Right kidney (tissue), 9 donors: ENCODE measurements at places on chromosomes 5 and 9.

DNA sequence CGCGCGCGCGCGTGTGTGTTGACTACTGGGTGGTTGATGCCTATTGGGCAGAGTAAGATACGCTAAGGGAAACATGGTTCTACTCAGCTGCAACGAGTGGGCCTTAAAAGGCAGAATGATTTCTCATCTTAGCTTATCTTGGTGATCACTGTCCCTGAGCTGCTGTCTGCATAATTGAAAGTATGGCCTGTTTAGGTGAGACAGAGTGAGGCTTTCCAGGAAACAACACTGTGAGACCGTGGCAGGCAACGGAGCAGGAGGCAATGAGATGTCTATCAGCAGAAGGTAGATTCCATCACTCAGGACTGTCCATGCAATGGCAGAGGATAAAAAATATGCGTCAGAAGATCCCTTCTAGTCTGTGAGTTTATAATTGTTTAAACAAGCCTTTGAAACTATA is 277.2 kb downstream of the TRIM32 start:
- DNase-seq: no peak

DNA sequence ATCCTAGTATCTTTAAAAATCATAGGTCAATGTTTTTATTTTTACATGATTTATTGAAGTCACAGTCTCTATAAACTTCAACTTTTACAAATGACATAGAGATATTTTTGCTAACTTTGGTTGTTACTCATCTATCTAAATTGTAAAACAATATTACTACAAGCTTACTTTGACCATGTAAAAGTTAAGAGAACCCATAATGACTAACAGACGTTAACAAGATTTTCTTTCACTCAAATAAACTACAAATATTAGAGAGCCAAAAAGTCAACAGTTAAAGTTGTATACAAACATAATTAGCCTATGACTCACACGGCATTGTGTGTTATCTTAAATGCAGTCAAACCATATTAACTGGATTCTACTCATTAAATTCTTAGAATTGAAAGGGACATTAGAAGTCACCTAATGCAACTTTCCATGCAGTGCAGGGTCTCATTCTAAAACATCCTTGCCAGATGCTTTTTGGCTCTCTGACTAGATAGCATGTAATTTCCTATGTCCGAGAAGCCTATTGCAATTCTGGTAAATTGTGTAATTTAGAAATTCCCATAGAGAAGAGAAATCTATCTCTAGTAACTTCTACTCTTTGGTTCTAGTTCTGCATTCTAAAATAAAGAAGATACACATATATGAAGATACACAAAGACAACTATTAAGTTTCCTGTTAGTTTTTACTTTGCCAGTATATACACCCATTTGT is 42.2 kb upstream of the UGT3A2 start:
- DNase-seq: no peak

GRCh38 chr5:39755986-39756385 is 331.2 kb upstream of the DAB2 start:
- no peak for DNase-seq

DNA sequence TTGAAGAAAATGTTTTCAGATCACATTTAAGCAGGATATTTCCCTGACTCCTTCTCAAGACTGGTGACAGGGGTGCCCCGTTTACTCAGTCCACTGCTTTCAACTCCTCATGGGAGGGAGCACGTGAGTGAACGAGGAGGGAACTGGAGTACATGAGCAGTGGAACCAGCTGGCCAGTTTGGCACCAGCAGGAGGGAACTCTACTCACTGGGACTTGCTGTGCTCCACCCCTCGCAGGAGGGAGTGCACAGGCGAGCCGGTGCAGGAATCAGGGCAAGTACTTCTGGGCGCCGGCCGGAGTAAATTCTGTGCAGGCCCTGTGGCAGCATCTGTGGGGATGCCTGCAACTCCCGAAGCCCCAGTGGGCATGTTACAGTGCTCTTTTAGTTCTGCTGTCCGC is 1941.1 kb upstream of the C9orf72 start:
- peak; percentile 13 for DNase-seq

- DNase-seq: no peak
Observed at GRCh38 chr5:137888466-137888862, 793 bp upstream of the PKD2L2 start.

GRCh38 chr5:1430121-1430795 is 15.0 kb downstream of the SLC6A3 start:
- no peak for DNase-seq

DNA sequence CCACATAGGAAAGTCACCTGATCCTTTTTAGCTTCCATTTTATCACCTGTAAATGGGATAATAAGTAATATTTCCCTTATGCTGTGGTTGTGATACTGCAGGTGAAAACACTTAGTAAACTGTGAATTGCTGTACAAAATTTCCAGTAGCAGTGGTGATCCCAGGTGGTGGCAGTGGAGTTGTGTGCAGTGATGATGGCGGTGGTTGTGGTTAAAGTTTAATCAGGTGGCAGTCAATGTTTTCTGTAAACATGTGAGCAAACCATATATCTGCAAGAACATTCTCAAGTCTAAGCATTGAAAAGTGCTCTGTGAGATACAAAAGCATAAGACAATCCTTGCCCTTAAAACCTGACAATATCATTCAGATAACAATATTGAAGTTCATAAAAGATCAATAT is 480.2 kb downstream of the RASEF start:
- no peak for DNase-seq

GRCh38 chr9:79665369-79665768 is 93.6 kb downstream of the TLE4 start:
- DNase-seq: no peak

GRCh38 chr5:18954239-18954638 is 1033.8 kb downstream of the CDH18 start:
- no peak for DNase-seq
